Stimulated activated CD4-positive, alpha-beta T cell treated with anti-CD3 and anti-CD28 coated beads, Interleukin-1b, Interleukin-23, amount 100 ng/mL, for 24 hours (primary cell): ENCODE measurements at places on chromosomes 12 and 14.

- DNase-seq = no peak
Observed at GRCh38 chr12:86712425-86712843, 456.2 kb upstream of the MGAT4C start.

DNA sequence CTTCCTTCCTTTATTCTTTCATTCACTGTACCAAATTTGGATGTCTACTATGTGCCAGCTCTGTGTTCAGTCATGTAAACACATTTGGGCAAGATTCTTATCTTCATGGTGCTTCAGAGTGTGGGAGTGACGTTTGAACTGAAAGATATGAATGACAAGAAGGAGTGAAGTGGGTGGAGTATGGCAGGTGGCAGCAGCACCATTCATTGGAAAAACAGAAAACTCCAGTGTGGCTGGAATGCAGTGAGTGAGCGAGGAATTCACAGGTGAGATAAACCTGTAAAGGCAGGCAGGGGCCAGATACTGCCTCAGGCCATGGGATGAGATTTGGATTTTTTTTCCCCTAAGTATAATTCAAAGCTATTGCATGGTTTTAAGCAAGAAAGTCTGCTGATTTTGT is 140.7 kb upstream of the CCDC198 start:
- no peak for DNase-seq

DNA sequence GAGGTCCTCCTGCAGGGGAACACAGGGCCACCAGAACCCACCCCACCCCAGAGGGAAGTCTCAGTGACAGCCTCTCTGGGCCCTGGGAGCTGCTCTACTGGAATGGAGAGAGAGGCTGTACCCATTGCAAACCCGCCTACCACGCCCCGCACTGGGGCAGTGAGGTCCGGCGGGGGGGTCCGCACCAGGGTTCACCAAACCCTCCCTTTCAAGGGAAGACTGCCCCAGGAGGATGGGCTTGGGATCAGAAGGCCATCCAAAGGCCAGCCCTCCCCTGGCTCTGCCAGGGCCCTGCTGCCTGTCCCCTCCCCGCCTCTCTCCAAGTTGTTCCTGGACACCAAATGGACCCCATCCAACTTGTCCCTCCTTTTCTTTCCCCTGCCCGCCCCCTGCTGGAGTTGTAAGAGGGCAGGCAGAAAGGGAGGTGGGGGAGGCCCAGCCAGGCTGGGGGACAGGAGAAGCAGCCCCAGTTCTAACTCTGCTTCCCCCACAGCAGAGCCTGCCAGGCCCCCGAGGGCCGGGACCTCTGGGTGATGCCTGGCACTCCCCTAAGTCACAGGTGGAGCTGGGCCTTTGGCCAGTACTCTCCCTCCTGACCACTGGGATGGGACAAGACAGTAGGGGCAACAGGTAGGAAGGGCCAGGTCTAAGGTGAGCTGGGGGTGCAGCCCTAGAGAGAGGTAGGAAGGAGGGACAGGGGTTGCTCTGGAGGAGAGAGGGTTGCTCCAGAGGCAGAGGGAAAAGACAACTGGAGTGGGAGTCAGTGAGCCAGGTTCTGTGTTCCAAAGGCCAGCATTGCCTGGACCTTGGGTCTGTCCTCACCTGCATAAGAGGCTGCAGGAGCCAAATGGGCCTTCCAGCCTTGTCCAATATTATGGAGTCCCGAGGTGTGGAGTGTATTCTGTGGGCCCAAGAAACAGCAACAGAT is 3.2 kb upstream of the DIO3 start:
- DNase-seq = no peak

DNA sequence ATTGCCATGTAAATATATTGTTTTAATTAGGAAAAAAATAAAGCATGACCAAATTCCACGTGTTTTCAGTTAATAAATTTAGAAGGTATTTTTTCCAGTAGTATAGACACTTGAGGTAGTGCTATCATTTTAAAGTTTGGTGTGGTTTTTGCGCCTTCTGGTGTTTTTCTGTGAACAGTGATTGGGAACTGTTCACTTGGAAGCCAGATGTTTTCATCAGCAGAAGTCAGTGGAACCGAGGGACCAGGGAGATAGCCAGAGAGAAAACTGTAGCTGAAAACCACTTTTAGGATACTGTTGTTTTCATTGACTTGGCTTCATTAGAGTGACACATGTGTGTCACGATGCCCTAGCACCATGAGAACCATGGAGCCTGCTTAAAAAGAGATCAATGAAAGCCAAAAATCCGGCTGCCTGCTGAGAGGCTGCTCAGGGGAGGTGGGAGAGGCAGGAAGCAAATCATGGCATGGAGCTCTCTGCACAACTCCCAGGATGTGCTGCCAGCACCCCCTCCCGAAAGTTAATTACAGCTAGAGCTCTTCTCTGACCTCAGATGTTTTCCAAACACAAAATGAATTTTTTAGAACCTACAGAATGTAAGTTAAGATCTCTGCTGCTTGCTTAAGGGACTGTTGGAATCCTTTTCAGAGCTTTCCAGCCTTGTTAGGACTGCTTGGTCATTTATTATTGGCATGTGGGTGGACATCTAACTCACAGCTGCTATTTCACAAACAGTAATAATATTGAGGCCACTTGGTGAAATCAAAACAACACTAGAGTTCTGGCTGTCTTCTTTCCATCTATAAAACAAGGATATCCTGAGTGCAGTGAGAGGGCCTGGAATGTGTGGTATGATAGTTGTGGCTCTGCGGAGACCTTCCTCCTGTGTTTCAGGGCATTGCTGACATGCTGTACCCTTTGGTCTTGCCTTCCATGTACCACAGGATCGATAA is 192.3 kb downstream of the ANO4 start:
- no peak for DNase-seq

DNA sequence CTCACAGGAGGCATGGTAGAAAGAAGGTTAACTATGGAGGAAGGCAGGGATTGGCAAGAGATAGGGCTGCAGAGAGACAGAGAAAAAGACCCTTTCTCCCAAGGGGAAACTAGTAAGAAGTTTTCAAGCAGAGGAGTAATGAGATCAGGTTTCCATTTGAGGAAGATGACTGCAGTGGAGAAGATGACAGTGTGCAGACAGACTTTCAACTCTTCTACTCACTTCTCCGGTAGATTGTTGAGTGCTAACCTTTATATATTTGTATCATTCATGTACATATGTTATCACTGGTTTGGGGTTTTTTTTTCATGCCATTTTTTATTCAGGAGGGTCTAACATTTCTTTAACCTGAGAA is 5.9 kb upstream of the B3GNT4 start:
- DNase-seq = no peak

GRCh38 chr14:35826952-35827416 is 846 bp downstream of the BRMS1L start:
- no peak for DNase-seq

GRCh38 chr14:55245657-55246268 is 25.5 kb upstream of the FBXO34 start:
- DNase-seq = no peak

- DNase-seq = no peak
Observed at GRCh38 chr12:105562199-105562971, 231.9 kb downstream of the C12orf75 start.

DNA sequence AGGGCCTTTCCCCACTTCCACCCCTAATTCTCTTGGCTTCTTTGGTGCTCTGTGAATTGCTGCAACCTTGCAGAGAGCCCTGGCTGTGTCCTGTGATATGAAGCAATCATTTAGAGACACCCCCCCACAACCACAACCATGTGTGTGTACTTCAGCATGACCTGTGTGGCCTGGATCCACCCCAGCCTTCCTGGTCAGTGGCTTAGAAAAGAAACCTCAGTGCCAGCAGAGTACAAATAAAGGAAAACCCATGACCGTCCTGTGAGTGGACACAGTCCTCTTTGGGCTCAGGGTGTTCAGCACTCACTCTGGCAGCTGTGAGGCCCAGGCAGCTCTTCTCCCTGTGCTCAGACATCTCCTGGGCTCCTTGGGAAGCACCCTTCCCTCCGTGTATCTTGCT is 206.6 kb upstream of the DIO3 start:
- DNase-seq = no peak

DNA sequence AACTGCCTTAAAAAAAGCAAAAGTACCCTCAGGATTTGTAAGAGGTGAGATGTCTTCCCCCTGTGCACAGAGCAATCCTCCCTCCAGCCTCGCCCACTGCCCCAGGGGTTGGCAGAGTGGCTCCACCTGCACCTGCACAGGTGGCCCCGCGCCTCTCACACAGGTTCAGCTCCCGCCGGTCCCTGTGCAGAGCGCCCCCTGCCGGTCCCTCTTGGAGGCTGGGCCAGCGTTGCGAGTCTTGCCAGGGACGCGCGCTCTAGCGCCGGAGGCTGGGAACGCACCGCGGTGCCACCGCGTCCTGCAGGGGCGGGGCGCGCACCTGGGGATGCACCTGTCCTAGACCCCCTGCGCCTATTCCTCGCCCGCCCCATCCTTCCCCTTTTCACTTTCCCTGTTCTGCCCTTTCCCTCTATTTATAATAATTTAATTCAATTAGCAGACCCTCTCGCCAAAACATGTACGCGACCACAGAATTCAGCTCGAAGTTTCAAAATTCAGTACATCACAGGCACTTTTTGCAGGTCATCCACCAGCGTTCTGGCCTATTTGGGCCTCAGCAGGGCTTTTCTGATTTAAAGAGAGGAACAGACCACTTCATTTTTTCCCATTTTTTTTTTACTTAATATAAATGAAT is 618.6 kb downstream of the AACS start:
- no peak for DNase-seq

- DNase-seq = no peak
Observed at GRCh38 chr12:131434208-131435125, 276.4 kb upstream of the SFSWAP start.

- no peak for DNase-seq
Observed at GRCh38 chr12:23954332-23954731, 4.9 kb upstream of the SOX5 start.

DNA sequence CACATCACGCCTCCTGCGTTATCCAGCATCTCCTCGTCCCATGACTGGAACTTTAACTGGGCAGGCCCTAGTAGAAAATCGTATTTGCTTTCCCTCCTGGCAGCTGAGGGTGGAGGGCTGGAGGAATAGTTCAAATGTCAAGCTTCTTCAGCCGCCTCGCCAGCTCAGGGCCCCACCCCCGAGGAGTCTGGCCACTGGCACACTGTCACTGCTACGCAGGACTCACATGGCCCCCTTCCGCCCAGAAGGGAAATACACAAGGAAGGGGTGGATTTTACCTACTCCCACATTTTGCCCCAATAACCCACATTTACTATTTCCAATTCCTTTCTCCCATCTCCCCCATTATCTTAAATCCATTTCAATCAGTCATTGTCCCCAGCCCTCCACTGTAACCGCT is 8.6 kb downstream of the SLC6A13 start:
- no peak for DNase-seq

DNA sequence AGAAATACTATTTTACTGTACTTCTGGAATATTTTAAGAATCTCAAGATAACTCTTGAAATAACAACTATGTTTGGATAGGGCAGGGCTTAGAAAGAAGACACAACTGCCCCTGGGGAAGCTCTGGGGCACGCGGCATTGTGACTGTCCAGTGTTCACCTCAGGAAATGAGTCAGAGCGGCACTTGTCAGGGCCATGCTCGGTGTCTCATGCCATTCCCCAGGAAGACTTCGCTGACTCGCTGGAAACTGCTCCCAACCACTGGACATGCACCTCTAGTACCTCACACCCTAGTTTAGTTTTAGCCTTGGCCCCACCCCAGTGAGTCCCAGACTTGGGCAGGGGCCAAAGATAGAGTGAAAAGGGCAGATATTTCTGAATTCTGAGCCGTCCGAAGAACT is 192.0 kb downstream of the TTC7B start:
- DNase-seq = no peak

DNA sequence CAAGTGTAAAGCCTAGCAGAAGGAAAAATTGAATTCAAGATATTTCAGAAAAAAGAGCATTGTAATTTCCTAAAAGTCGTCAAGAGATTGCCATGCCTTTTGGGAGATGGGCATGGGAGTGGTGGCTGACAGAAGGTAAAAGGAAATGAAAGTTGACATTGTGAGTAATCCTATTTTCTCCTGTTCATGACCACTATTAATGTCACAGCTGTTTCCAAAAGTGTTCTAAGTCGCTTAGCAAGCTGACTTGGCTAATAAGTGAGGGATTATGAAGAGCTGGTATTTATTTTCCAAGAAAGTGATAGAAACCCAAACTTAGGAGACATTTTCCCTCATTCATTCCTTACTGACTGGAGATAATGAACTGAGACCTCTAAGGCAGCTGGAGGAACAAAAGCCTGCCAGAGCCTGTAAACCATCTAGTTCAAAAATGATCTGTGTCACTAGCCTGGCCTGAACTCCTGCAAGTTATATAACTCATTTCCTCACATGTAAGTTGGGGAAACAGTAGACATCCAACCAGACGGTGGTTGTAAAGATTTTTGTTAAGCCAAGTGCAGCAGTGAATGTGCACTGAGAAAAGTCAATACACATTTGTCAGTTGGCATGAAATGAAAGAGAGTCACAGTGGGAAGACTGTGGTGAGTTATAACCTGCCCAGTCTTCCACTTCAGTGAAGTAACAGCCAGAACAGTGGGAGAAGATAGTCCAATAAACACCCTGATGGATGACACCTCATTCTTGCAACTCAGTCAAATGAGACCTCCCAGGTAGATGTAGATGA is 75.8 kb downstream of the DIO2 start:
- DNase-seq = no peak
